ENCODE measurements at places on chromosomes 1 and 21.

- DNase-seq: no peak
These were observed 26.3 kb downstream of the JAK1 start for GRCh38 chr1:64940025-64940424.

GRCh38 chr1:198907423-198907746 is 268.5 kb downstream of the PTPRC start:
- no peak for DNase-seq

GRCh38 chr1:234965111-234965510 is 163.5 kb downstream of the TOMM20 start:
- DNase-seq: no peak

DNA sequence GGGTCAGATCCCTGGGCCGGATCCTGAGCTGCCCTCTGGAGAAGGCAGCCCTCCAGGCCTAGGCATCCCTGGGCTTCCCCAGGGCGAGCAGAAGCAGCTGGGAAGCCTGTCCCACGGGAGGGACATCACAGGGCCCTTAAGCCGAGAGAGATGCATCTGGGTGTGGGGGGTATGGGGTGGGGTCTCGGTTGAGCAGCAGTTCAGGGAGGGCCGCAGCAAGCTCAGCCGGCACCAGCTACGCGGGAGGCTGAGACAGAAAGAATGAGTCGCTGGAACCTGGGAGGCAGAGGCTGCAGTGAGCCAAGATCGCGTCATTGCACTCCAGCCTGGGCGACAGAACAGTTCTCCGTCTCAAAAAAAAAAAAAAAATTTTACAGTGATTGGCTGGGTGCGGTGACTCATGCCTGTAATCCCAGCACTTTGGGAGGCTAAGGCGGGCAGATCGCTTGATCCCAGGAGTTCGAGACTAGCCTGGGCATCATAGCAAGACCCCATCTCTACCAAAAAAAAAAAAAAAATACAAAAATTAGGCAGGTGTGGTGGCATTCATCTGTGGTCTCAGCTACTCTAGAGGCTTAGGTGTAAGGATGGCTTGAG is 37.7 kb downstream of the RRP1 start:
- no peak for DNase-seq

DNA sequence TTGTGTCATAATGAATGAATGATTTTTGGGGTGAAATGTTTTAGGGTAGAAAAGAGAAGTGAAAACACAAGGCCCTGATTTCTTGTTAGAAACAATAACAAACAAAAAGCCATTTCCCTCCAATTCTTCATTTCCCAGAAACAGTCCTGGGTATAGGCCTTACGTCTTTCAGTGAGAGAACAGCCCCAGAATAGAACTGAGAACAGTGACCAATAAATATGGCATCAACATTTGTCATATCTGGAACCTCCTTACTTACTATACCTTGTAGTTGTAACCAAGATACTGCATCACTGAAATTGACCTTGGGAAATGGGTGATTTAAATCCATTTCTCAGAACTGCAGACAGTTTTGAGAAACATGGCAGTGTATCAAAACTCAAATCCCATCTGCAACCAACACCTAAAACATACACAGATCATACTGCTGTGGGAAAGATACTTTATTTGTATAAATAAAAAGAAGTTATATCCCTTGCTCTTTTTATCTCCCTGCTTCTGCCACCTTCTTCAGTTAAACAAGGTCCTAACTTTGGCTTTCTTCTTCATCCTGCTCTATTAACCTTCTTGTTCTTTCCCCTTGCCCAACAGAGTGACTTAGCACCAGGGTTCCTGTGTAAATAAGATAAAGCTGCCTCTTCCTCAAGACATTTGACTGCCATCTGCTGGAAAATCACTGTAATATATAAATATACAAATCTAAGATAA is 19.5 kb downstream of the XKR8 start:
- DNase-seq: no peak

GRCh38 chr1:112594208-112594876 is 24.6 kb downstream of the ST7L start:
- DNase-seq: no peak

DNA sequence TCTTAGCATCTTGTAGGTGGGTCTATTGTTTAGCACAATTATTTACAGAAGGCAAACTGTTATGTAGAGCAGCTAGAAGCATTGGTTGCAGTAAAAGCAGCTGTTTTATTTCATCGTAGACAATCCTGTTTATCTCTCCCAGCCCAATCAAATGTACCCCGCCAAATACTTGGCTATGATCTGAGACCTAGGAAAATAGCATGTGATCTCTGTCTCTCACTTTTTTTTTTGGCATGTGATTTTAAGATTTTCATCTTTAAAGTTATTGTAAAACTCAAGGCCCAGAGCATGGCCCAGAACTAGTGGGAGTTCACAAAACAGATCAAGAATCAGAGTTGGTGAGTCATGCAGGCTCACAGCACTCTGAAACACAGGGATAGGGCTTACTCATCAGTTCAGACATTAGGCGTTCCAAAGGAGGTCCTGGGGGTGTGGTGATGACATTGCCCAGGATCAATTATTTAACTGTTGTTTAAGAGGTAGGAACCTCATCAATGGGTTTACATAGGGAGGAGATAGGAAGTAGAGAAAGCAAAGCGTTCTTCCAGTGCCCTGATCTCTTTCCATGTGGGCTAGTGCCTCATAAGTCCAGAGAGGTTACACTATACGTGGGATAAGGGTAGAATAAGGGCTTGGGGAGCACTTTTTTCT is 40.2 kb downstream of the TBX19 start:
- no peak for DNase-seq

DNA sequence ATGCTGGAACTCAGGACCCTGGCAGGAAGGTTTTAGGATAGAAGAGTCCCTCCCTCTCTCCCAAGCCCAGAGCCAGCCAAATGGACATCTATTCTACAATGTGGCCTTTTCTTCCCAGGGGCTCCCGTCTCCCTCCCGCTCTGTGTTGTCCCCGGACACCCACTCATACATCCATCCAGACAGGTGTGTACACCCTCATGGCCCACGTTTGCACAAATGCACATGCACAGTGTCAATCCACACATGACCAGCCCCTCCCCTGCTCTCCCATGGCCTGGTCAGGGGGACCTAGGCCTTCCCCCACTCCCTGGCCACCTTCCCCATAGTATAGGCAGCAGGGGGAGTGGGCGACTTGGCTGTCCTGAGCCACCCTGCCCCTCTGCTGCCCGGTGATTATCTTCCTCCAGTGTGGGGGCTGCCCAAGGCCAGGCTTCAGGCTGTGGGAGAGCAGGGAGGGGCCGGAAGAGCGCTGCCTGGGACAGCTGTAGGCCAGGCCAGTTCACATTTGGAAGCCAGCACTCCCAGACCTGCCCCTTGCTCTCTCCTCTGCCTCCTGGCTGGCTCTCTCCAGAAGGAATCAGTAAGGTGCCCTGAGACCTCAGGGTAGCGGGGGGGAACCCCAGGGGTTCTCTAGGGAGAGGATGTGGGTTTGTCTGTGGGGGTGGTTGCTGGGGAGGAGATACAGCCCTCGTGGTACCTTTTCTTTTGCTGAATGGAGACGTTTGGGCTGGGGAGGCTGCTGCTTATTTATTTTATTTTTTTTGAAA is 4.1 kb upstream of the PTPN7 start:
- DNase-seq: peak; percentile 57

- DNase-seq: no peak
These were observed 179.8 kb downstream of the ST6GALNAC3 start for GRCh38 chr1:76254104-76255030.

DNA sequence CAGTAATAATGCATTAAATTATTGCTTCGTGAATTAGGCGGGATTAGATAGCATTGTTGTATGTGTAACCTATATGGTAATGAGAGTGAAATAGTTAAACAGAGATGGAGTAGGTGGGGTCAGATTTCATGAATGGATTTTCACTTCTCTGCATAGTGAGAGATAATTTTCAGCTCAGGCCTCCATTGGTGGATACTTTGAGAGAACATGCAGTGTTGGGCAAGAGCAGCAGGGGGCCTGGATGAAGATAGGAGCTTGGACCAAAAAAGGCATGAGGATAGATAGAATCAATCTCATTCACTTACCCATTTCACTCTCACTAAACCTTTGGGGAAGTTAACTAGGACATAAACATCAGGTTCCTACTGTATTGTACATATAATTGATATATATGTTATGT is 39.5 kb upstream of the C1orf87 start:
- no peak for DNase-seq

DNA sequence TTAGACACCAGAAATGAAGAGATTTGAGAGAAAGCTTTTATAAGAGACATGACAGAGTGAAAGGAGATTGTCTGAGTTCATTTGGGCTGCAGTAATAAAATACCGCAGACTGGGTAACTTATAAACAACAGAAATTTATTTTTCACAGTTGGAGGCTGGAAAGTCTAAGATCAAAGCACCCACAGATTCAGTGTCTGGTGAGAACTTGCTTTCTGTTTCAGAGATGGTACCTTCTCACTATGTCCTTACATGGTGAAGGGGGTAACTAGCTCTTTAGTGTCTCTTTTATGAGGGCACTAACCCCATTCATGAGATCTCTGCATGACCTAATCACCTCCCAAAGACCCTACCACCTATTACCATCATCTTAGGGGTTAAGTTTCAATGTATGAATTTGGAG is 30.9 kb upstream of the FCRL4 start:
- DNase-seq: no peak

GRCh38 chr1:242784084-242784483 is 259.6 kb upstream of the PLD5 start:
- DNase-seq: no peak

Measured in stimulated activated CD4-positive, alpha-beta T cell treated with anti-CD3 and anti-CD28 coated beads, Interleukin-4, amount 100 ng/mL, for 1 hour (primary cell).